ENCODE measurements at places on chromosomes 6 and 20.

- DNase-seq, result peak; percentile 22
- H3K4me3 ChIP-seq, result peak overlapping the region; percentile 60
- H3K27me3 ChIP-seq, result peaks cover 23% of the 10 kb centered on the region
- peaks cover 10% of the 10 kb centered on the region for H3K36me3 ChIP-seq
- peaks cover under 1% of the 10 kb centered on the region for H3K4me1 ChIP-seq
- H3K27ac ChIP-seq, result no peak overlapping the region
Measured at GRCh38 chr20:35226884-35227681, 593 bp downstream of the MMP24 start.

- no peaks in the 10 kb centered on the region for H3K27me3 ChIP-seq
- no peak for DNase-seq
- H3K36me3 ChIP-seq, result no peaks in the 10 kb centered on the region
Measured at GRCh38 chr6:119237177-119237715, 112.3 kb downstream of the MAN1A1 start.

GRCh38 chr20:23084845-23085365, 1.2 kb downstream of the CD93 start:
- H3K36me3 ChIP-seq, result no peaks in the 10 kb centered on the region
- no peaks in the 10 kb centered on the region for H3K4me1 ChIP-seq
- peak overlapping the region; percentile 51 for H3K27ac ChIP-seq
- DNase-seq, result no peak
- H3K27me3 ChIP-seq, result peaks cover 19% of the 10 kb centered on the region

- H3K4me1 ChIP-seq, result peaks cover 88% of the 10 kb centered on the region
- peak overlapping the region; percentile 100 for H3K27ac ChIP-seq
- no peaks in the 10 kb centered on the region for H3K27me3 ChIP-seq
- H3K4me3 ChIP-seq, result peak overlapping the region; percentile 91
Measured at GRCh38 chr6:111752476-111752875, 120.8 kb downstream of the FYN start.

DNA sequence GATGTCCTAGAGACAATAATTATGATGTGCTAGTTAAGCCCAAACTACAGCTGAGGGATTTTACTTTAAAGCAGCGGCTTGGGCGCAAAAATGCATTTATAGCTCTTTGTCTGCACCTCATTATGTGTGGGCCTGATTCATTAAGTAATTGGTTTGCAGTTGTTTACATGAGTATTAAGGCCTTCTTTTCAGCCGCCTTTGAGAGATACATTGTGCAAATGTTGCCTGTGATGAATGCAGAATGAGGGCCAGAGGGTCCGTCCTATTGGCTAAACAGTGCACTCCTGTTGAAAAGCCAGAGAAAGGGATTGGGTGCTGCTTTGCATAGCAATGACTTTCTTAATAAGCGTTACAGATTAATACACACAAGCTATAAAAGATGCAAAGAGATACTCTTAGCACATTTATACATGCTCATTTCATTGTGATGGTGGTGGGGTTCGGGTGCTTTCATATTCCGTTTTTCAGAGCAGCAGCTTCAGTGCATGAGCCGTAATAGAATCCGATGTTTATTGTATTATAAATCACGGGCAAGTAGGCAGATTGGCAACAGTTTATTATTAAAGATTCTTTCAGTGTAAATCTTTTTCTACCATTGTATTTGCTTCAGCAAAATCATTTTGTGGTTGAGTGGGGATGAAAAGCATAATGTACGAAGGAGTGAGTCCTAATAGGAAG, 68.2 kb upstream of the XRN2 start:
- peaks cover 5% of the 10 kb centered on the region for H3K4me1 ChIP-seq
- H3K27ac ChIP-seq, result no peak overlapping the region
- DNase-seq, result no peak
- H3K27me3 ChIP-seq, result no peaks in the 10 kb centered on the region

- H3K27me3 ChIP-seq, result peaks cover 20% of the 10 kb centered on the region
- peak overlapping the region; percentile 87 for H3K4me3 ChIP-seq
- peaks cover 11% of the 10 kb centered on the region for H3K4me1 ChIP-seq
- H3K36me3 ChIP-seq, result peaks cover 5% of the 10 kb centered on the region
- H3K27ac ChIP-seq, result peak overlapping the region; percentile 93
- DNase-seq, result no peak
Measured at GRCh38 chr6:28105245-28105639, 19.2 kb upstream of the ZSCAN16 start.
